ENCODE measurements at places on chromosomes 7 and 10.
A peak's percentile ranks its signal among the peaks of the same experiment; 100 is the strongest.

GRCh38 chr7:143362131-143363015, at the start of gene FAM131B:
TSS of gene FAM131B (minus strand) at chr7:143362713. CDS start at chr7:143362603, 110 bp downstream.
- H3K27ac ChIP-seq = no peak within 1 kb of the TSS
- H3K36me3 ChIP-seq = no peaks in the 10 kb centered on the region
- H3K27me3 ChIP-seq = peaks cover 79% of the 10 kb centered on the region
- no peak for DNase-seq
- H3K4me1 ChIP-seq = peaks cover 7% of the 10 kb centered on the region
- H3K4me3 ChIP-seq = peak within 1 kb of the TSS; percentile 78

DNA sequence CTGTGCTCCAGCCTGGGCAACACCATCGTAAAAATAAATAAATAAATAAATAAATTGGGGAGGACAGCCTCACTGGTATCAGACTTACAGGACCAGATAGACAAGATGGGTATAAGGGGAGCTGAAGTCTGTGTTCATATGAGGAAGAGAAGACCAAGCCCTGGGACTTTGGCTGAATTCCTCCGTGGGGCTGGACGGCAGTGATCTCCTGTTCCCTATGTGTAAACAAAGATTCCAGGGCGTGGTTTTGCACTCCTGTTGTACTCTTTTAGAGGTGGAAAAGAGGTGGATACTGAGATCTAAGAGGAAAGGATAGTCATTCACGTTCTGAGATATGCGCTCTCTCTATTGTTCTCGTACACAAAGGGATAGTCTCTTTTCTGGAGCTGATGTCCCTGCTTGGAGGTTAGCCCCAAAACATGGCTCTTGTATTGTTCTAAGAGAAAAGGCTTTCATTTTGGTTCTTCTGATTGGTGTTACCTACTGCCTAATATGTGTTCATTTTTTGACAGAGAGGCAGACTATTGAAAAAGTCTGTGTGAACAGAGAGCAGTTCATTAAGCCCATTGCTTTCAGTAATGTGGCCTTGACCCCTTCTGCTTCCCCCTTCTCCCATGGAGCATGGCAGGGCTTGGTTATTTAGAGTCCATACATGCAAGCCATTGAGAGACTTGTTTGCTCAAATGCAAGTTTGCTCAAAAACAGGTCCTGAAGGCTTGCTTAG, 12.3 kb downstream of the KCTD7 start:
- DNase-seq = no peak
- H3K36me3 ChIP-seq = peaks cover 26% of the 10 kb centered on the region
- no peaks in the 10 kb centered on the region for H3K4me1 ChIP-seq
- no peaks in the 10 kb centered on the region for H3K27me3 ChIP-seq
- H3K27ac ChIP-seq = no peak overlapping the region
- H3K4me3 ChIP-seq = no peak overlapping the region

DNA sequence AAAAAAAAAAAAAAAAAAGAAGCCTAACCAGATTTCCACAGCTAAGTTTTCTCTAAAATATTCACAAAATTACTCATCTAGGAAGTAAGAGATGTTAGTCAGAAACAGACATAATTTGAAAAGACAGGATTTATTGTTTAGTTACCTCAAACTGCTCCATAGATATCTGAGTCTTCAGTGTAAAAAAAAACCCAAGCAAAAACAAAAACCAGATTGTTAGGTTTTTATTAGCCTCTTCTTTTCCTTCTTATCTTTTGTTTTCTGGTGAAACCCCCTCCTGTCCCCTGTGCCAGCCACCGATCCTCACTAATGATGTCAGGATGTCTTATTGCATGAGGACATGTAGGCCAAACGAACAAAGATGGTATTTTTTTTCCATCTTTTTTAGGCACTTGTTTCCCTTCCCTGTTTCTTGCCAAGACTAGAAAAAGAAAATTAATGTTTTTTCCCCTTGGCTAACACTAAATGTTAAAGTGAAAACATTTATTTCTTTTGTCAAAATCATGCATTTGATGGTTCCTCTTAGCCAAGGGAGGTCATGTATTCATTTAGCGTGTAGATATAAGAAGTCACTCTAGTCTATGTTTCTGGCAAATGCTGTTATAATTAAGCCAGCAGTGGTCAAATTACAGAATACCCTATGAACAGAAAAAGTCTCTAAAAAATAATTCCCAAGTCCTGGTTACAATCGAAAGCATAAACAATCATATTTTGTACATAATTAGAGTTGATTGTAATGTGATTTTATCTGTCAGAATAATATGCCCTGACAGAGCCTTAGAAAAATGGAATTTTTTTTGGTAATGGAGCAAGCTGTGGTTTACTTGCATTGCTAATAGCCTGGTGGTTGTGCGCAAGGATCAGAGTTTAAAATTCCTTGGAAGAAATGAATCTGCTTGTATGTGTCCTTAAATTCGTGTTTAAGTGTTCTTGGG, 702.4 kb upstream of the FZD8 start:
- H3K4me3 ChIP-seq = no peak overlapping the region
- peak overlapping the region; percentile 82 for H3K27ac ChIP-seq
- H3K36me3 ChIP-seq = no peaks in the 10 kb centered on the region
- DNase-seq = no peak

DNA sequence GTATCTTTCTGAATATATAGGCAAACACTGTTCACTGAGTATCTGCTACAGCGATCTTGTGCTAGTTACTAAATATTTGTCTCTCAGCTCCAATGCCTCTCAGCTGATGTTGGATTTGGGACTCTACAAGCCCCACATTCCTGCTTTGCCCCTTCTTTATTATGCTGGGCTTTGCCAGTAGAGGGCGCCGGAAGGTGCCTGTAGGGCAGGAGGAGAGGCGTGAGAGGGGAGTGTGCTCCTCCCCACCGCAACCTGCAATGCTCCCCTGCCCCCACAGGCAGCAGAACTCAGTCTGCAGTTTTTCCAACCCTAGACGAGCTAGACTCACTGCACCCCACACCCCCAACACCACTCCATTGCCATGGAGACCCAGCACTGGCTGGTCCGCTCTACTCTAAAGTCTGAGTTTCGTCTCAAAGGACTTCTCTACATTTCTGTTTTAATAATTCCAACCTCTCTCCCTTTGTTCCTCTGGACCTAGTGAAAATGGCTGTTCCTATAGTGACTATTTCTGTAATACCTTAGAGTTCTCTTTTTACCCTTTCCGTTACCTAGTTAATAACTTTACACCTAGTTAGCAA, 337.6 kb downstream of the CCSER2 start:
- H3K27me3 ChIP-seq = peaks cover 28% of the 10 kb centered on the region
- H3K27ac ChIP-seq = no peak overlapping the region
- no peak for DNase-seq
- no peaks in the 10 kb centered on the region for H3K4me1 ChIP-seq

GRCh38 chr10:4067931-4068561, 283.0 kb upstream of the KLF6 start:
- H3K4me1 ChIP-seq = peaks cover 6% of the 10 kb centered on the region
- H3K36me3 ChIP-seq = no peaks in the 10 kb centered on the region
- no peaks in the 10 kb centered on the region for H3K27me3 ChIP-seq
- no peak overlapping the region for H3K4me3 ChIP-seq
- H3K27ac ChIP-seq = no peak overlapping the region
- DNase-seq = no peak

GRCh38 chr7:147400221-147400689, 1190.3 kb upstream of the C7orf33 start:
- DNase-seq = no peak
- H3K4me3 ChIP-seq = no peak overlapping the region

DNA sequence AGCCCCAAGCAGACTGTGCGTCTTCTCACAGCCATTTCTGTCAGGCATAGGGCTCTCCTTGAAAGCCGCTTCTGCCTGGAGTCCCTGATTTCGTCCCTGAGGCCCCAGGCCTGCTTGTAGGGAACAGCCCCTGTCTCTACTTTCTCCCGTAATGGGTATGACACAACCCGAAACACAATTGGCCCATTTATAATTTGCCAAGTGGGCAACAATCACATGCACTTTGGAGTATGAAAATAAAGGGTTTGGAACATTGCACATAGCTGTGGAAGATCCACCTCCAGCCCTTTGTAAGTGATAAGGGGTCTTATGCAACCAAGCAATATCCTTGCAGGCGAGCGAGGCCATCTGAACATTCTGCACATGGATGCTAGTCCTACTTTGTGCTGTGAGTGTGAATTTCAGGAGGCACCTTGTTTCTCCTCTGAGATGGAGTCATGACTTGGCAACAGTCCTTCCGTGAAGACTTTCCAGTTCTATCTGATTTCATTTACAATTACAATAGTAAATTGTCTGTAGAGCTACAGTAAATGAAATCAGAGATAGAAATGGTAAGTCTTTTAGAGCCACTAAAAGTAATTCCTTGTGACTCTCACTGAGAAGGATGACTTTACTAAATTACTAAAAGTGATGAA, 141.5 kb downstream of the CUBN start:
- H3K27ac ChIP-seq = peak overlapping the region; percentile 74
- peaks cover 5% of the 10 kb centered on the region for H3K36me3 ChIP-seq
- H3K4me3 ChIP-seq = no peak overlapping the region
- no peaks in the 10 kb centered on the region for H3K27me3 ChIP-seq
- no peak for DNase-seq

GRCh38 chr10:30155401-30155800, 96.0 kb upstream of the JCAD start:
- H3K36me3 ChIP-seq = peaks cover 3% of the 10 kb centered on the region
- peaks cover 4% of the 10 kb centered on the region for H3K4me1 ChIP-seq
- no peak overlapping the region for H3K4me3 ChIP-seq
- H3K27ac ChIP-seq = no peak overlapping the region

DNA sequence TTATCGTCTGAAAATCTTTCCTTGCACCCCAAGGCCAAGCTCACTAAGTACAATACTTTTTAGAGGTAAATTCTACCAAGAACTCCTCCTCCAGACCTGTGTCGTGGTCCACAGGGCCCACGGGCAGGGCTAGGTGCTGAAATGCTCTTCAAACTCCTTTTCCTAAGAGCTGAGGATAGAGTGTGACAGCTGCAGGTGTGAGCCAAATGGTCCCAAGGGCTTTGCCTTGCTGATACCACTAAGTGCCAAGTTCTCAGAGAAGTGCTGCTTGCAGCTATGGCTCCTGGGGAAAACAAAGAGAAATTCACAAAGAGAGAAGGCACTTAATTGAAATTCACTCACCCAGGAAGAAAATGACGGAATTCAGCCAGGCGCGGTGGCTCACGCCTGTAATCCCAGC, 868.9 kb upstream of the AUTS2 start:
- H3K27ac ChIP-seq = no peak overlapping the region
- H3K4me3 ChIP-seq = no peak overlapping the region
- no peaks in the 10 kb centered on the region for H3K36me3 ChIP-seq
- no peak for DNase-seq
- H3K4me1 ChIP-seq = peaks cover 20% of the 10 kb centered on the region

- H3K27me3 ChIP-seq = no peaks in the 10 kb centered on the region
- peak overlapping the region; percentile 75 for H3K27ac ChIP-seq
- H3K36me3 ChIP-seq = peaks cover 5% of the 10 kb centered on the region
- H3K4me3 ChIP-seq = no peak overlapping the region
Measured at GRCh38 chr7:139661043-139661440, 116.8 kb downstream of the HIPK2 start.

- H3K27ac ChIP-seq = no peak overlapping the region
- H3K4me3 ChIP-seq = no peak overlapping the region
- no peaks in the 10 kb centered on the region for H3K27me3 ChIP-seq
Measured at GRCh38 chr7:55092186-55092974, 73.6 kb downstream of the EGFR start.

- DNase-seq = no peak
- H3K27ac ChIP-seq = no peak overlapping the region
- peaks cover 9% of the 10 kb centered on the region for H3K36me3 ChIP-seq
Measured at GRCh38 chr10:20457649-20458048, 439.5 kb downstream of the NEBL start.

DNA sequence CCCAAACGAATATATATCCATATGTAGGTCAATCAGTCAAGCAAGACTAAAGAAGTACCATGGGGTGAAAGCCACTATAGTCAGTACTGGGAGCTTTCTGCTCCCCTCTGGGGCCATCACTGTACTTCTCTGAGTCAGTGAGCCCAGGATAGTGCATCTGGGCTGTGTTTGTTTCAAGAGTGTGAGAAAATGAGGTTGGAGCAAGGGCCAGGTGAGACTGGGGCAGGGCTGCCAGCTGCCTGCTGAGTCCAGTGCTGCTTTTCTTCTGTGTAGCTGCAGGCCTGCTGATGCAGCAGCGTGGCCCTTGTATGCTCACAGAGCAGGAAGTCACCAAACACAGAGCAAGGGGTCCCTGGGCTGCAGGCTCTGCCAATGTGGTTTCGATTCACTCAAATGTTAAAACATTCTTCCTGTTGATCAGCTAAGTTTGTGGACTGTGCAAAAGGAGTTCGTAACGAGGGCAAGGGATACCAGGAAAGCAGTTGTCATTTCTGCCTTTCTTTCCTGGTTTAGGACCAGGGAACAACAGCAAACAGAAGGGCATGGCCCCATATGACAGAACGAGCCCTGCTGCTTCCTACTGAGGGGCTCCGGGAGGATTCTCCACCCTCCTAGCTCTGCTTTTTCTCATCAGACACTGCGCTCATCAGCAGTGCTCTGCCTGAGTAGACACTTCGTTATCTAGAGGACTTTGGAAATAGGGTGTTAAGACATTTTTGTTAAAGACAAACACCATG, 65.4 kb upstream of the TNS3 start:
- peak overlapping the region; percentile 95 for H3K27ac ChIP-seq
- H3K4me3 ChIP-seq = no peak overlapping the region
- no peaks in the 10 kb centered on the region for H3K27me3 ChIP-seq

DNA sequence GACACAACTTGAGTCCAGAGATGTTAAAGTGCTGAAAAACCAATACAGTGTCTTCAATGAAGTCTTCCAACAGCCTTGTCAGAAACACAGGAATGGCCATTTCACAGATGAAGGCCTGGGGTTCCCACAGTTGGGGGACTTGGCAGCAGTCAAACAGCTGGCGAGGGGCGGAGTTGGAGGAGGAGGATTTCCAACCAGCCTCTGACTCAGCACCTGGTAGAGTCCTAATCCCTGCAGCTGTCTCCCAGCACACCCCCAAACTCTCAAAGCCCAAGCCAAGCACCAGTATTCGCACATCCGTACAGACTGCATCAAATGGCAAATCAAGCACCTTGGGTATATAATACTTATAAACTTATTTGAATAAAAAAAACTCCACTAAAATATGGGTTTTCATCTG, 28.0 kb downstream of the CTBP2 start:
- H3K27ac ChIP-seq = no peak overlapping the region
- H3K27me3 ChIP-seq = no peaks in the 10 kb centered on the region
- H3K4me1 ChIP-seq = peaks cover 2% of the 10 kb centered on the region
- H3K36me3 ChIP-seq = peaks cover 41% of the 10 kb centered on the region

- no peak for DNase-seq
- H3K36me3 ChIP-seq = peaks cover 17% of the 10 kb centered on the region
- peaks cover 22% of the 10 kb centered on the region for H3K4me1 ChIP-seq
- peak overlapping the region; percentile 81 for H3K27ac ChIP-seq
- H3K27me3 ChIP-seq = no peaks in the 10 kb centered on the region
Measured at GRCh38 chr10:72170263-72170662, 45.5 kb upstream of the ANAPC16 start.

GRCh38 chr7:37781156-37781555, 67.2 kb upstream of the NME8 start:
- no peak overlapping the region for H3K27ac ChIP-seq
- H3K27me3 ChIP-seq = peaks cover 26% of the 10 kb centered on the region
- H3K36me3 ChIP-seq = no peaks in the 10 kb centered on the region
- H3K4me3 ChIP-seq = no peak overlapping the region
- H3K4me1 ChIP-seq = no peaks in the 10 kb centered on the region
- no peak for DNase-seq

GRCh38 chr10:21452203-21452602, 73.3 kb downstream of the SKIDA1 start:
- no peak for DNase-seq
- H3K27ac ChIP-seq = no peak overlapping the region
- no peak overlapping the region for H3K4me3 ChIP-seq
- H3K4me1 ChIP-seq = peaks cover 12% of the 10 kb centered on the region
- no peaks in the 10 kb centered on the region for H3K36me3 ChIP-seq
- no peaks in the 10 kb centered on the region for H3K27me3 ChIP-seq
